ENCODE measurements at places on chromosomes 4 and X.

GRCh38 chr4:168758351-168758876 lies 251.6 kb downstream of the CBR4 start:
- DNase-seq: no peak

DNA sequence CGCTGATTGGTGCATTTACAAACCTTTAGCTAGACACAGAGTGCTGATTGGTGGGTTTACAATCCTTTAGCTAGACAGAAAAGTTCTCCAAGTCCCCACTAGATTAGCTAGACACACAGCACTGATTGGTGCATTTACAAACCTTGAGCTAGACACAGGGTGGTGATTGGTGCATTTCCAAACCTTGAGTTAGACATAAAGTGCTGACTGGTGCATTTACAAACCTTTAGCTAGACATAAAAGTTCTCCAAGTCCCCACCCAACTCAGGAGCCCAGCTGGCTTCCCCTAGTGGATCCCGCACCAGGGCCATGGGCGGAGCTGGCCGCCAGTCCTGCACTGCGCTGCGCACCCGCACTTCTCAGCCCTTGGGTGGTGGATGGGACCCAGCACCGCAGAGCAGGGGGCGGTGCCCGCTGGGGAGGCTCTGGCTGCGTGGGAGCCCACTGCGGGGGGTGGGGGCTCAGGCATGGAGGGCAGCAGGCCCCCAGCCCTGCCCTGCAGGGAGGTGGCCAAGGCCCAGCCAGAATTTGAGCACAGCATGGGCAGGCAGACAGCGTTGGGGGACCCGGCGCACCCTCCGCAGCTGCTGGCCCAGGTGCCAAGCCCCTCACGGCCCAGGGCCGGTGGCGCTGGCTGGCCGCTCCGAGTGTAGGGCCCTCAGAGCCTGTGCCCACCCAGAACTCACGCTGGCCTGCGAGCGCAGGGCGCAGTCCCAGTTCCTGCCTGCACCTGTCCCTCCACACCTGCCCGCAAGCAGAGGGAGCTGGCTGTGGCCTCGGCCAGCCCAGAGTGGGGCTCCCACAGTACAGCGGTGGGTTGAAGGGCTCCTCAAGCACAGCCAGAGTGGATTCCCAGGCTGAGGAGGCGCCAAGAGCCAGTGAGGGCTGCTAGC lies 608.9 kb upstream of the LCORL start:
- no peak for DNase-seq

DNA sequence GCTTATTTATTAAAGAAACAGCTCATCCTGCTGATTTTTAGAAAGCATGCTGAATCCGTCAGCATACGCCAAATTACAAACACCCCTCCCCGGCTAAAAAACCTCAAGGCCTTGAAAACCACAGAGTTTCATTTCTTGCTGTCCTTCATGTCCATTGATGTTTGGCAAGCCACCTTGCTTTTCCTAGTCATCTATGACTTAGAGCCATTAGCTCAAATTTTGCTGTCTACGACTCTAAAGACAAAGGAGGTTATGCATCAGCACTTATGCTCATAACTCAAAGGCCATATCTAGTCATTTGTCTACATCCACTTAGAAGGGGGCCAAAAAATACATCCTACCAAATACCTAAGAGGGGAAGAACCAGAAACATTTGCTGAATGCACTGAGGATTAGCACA lies 925.1 kb downstream of the PCDH7 start:
- DNase-seq: no peak

- DNase-seq: peak; percentile 11
These were observed 162.4 kb downstream of the ASB9 start for GRCh38 chrX:15107367-15107988.

GRCh38 chr4:6269616-6270511 lies at the start of gene WFS1:
Gene WFS1 (plus strand): TSS chr4:6269850. CDS start chr4:6277456, 7,606 bp downstream.
- DNase-seq: peak; percentile 97

- DNase-seq: peak; percentile 35
These were observed 9.9 kb downstream of the TMSB4X start for GRCh38 chrX:12984603-12985319.

- peak; percentile 80 for DNase-seq
These were observed 19.6 kb upstream of the CXCL5 start for GRCh38 chr4:74018116-74018515.

- DNase-seq: peak; percentile 64
These were observed 382.4 kb upstream of the GALNT7 start for GRCh38 chr4:172786039-172786792.

- DNase-seq: peak; percentile 58
These were observed 275.1 kb downstream of the GPM6A start for GRCh38 chr4:175536852-175537453.

DNA sequence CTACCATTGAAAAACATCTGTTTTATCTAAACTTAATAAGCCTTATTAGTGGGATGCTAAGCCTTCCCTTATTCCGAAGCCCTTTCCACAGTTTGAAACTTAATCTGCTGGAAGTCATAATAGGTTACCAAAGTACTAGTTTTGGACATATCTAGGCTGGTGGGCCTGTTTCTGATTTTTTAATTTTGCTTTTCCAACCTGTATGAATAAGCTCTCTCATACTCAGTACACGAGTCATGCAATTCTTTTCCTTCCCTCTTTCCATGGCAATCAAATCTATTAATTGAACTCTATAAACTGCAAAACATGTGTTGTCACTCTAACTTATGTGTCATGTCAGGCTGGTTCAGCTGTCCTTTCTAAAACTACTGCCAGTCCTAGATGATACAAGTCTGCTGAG lies 91.0 kb downstream of the AMMECR1 start:
- no peak for DNase-seq

DNA sequence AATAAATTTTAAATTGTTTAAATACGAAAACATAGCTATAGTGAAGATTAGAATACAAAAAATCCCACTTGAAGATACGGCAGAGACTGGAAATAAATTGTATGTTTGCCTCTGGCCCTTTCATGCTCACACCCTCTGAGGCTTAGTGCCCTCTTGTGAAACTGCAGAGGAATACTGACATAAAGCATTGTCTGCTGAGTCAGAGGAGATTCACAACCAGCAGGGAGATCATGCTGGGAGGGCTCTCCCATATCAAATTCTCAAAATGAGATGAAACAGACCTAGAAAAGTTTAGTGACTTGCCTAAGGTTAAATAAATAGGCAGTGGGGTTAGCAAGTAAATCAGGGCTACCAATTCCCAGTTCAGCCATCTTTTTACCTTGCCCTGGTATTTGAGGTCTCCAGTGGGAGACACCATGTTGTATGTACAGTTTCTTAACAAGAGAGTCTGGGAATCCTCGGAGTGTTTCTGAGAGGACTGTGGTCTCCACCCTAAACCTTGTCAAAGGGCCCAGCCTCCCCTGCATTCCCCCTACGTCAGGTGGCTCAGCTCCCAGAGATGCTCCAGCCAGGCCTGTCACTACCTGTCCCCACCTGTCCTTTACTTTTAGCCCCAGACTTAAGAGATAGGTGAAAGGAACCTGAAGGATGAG lies 581.4 kb upstream of the DIPK2B start:
- peak; percentile 59 for DNase-seq

DNA sequence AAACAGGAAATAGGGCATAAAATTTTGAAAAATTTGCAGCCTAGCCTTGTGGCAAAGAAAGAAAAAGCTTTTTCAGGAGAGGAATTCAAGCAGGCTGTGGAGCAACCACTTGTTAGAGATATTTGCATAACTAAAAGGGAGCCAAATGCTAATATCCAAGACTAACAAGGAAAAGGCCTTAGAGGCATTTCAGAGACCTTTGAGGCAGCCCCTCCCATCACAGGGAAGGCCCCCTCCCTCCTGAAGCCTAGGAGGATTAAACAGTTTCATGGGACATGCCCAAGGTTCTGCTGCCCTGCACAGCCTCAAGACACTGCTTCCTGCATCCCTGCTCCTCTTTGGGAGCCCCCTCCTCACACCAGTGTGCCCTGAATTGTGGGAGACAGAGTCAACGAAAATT lies 275.4 kb upstream of the SFRP2 start:
- no peak for DNase-seq

- no peak for DNase-seq
These were observed 72.5 kb downstream of the FGF13 start for GRCh38 chrX:138638996-138639395.

Data from suppressor macrophage (primary cell).